Stomach (tissue), 19 donors: ENCODE measurements at places on chromosomes 13 and 19. TPM values are rescaled to one million over a fixed set of nuclear protein-coding genes. Genes with fewer than 3 reads are reported as not detected.

DNA sequence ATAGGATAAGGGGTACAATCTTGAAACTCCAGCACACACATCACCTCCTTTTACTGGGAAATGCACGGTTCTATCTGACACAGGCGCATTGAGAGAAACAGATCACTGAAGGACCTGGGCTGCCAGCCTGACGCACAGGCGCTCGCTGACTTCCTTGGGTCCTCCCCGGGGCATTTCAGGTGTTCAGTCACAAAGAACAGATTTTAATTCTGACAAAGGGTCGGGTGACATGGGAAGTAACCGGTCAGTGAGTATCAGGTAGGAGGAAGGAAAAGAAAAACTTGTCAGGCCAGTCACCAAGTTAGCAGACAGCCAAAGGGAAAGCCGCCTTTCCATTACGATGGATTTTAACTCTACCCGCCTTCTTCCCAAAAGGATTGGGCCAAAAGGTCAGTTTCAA lies 39.6 kb downstream of the INSR start:
- H3K27me3 ChIP-seq: no peaks in the 10 kb centered on the region

- DNase-seq: peak; percentile 55
- H3K27ac ChIP-seq: no peak overlapping the region
- H3K4me3 ChIP-seq: no peak overlapping the region
- H3K4me1 ChIP-seq: peaks cover 22% of the 10 kb centered on the region
These were observed 14.2 kb upstream of the PNMA8C start for GRCh38 chr19:46442808-46443450.

DNA sequence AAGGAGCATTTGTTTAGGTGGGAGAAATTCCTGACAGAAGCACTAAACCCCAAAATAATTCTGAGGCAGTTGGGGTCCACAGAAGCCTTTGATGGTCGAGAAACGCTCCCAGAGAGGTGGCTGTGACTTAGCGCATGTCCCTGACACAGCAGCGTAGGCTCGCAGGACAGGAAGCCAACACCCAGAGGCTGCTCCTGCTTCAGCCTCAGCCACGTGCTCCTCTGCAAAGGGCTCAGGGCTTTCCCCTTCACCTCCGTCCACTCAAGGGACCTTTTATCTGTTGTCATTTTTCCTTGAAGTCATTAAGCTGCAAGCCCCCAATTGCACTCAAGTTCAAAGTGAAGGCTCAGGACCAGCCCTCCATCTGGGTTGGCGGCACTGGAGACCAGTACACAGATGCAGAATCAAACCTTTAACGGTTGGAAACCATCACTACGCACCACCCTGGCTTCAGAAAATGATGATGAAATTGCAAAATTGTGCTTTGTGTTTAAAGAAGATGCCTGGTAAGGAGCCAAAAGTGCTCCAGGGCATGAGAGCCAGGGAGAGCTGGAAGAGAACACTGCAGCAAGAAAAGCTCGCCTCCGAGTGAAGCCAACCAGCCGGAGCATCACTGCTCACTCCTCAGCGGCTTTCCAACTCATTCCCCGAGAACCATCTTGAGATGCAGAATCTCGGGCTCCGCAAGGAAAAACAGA lies 219.6 kb downstream of the RAP2A start:
- no peak overlapping the region for H3K4me3 ChIP-seq
- H3K27ac ChIP-seq: no peak overlapping the region
- no peaks in the 10 kb centered on the region for H3K27me3 ChIP-seq
- H3K4me1 ChIP-seq: no peaks in the 10 kb centered on the region
- H3K36me3 ChIP-seq: no peaks in the 10 kb centered on the region

The MISP3 gene
- 13.8 TPM for total RNA-seq

The NLRP4 gene
- total RNA-seq: not detected

The PSG6 gene
- total RNA-seq: not detected
